ENCODE measurements at places on chromosomes 7 and 10.

GRCh38 chr7:117402109-117402508 lies 25.2 kb downstream of the ASZ1 start:
- no peak for DNase-seq

GRCh38 chr10:7406712-7407333 lies 4.0 kb downstream of the SFMBT2 start:
- no peak for DNase-seq

- DNase-seq: no peak
Observed at GRCh38 chr10:78044179-78044578, 10.5 kb downstream of the RPS24 start.

DNA sequence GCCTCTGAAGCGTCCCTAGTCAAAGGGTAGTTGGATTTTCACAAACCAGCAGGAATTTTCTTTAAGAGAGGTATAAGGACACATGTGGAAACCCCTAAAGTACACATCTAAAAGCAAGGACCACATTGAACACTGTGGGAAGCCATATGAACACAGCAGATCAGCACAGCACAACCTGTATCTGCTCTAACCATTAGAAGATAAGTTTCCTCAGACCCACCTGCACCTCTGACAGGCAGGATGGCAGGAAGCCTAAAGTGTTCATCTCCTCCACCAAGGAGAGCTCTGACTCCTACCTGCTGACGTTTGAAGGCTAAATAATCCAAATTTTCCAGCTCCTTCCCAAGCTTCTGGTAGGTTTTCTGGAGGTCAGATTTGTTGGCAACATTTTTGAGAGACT lies 174.4 kb downstream of the CTNNA3 start:
- DNase-seq: no peak

DNA sequence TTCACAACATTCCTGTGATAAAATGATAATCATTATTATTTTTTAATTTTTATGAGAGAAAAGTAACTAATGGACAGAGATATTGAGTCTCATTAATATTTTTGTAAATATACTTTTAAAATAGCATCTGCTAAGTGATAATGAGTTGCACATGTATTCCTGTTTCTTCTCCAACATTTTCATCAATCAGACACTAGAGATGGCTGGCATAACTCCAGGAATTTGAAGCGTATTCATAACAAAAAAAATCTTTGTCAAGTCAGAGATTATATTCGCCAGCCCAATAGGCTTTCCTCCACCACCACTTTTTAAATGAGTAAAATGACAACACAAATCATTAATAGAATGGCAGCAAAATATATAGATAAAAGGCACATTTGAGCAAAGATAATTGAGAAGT lies 524.0 kb upstream of the KCND2 start:
- no peak for DNase-seq

- no peak for DNase-seq
Observed at GRCh38 chr7:107332488-107333269, 137.2 kb upstream of the GPR22 start.

GRCh38 chr10:7948371-7949000 lies 106.0 kb upstream of the GATA3 start:
- DNase-seq: no peak

- no peak for DNase-seq
Observed at GRCh38 chr10:65818990-65819389, 1106.8 kb upstream of the LRRTM3 start.

GRCh38 chr10:133116455-133116854 lies 28.7 kb downstream of the ADGRA1 start:
- no peak for DNase-seq

- DNase-seq: no peak
Observed at GRCh38 chr10:118669020-118669791, 73.8 kb upstream of the PRLHR start.

DNA sequence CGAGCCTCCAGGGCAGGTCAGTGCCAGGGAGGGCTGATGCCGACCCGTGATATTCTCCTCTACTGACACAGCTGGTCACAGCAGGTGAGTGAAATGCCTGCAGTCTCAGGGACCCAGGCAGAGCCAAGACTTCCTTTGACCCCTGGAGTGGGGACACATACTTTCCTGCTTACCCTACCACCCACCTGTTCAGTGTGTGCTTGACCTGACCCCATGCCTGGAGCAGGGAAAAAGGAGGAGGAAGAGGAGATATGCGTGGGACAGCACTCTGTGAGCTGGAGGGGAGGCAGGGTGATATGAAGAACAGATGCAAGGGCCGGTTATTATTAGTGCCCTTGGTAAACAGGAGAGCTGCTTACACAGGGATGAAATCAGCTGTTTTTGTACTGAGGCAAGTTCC lies 40.8 kb upstream of the WIPF3 start:
- no peak for DNase-seq

All from left renal cortex interstitium (tissue), 4 donors.